MG63 (cell line): ENCODE measurements at places on chromosomes 4 and X.

DNA sequence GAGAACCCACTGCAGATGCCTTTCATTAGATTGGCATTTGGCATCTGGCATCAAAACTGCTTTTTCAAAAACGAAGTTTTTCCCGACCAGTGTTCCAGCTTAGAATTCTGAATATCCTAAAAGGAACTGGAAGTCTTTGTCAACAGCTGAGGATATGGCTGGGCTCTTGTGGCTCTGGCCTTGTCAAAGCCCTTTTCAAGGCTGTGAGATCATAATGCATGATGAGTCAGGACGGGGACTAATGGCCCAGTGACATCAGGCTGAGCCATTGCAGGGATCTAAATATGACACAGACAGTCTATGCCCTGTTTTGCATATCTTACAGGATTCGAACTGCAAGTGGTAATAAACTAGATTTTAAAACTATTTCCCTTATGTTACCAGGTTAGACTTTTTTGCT is 306.4 kb downstream of the PTTG2 start:
- DNase-seq: peak; percentile 38

DNA sequence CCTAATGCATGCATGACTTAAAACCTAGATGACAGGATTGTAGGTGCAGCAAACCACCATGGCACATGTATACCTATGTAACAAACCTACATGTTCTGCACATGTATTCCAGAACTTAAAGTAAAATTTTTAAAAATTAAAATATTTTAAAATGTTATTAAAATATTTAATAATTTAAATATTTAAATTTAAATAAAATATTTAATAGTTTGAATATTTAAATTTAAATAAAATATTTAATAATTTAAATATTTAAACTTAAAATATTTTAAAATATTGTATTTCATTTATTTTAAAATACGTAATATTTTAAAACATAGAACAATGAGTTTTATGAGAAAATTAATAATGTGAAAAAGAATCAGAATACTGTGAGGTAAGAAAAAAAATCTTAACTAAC is 117.9 kb downstream of the SLC39A8 start:
- DNase-seq: no peak

- DNase-seq: no peak
Measured at GRCh38 chr4:173269280-173269679, 64.9 kb downstream of the HMGB2 start.

GRCh38 chrX:138858438-138858837 is 146.9 kb upstream of the FGF13 start:
- peak; percentile 23 for DNase-seq

DNA sequence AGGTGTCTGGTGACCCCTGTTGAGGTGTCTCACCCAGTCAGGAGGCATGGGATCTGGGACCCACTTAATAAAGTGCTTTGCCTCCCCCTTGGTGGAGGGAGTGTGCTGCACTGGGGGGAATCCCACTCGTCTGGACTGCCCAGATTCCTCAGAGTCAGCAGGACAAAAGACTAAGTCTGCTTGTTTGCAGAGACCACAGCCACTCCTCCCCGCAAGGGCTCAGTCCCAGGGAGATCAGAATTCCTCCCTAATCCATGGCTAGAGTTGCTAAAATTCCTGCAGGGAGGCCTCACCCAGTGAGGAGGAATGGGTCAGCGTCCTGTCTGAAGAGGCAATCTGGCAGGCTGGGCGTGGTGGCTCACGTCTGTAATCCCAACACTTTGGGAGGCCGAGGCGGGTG is 442.2 kb downstream of the PABPC4L start:
- DNase-seq: no peak

GRCh38 chrX:109629310-109629709 is 4.3 kb upstream of the KCNE5 start:
- no peak for DNase-seq

GRCh38 chrX:94053575-94053974 is 379.6 kb downstream of the FAM133A start:
- DNase-seq: no peak

- DNase-seq: peak; percentile 27
Measured at GRCh38 chr4:165367040-165367439, 11.8 kb upstream of the CPE start.

GRCh38 chr4:81802285-81802846 is 330.7 kb upstream of the RASGEF1B start:
- DNase-seq: no peak

- DNase-seq: peak; percentile 29
Measured at GRCh38 chr4:183797011-183797444, 108.1 kb upstream of the STOX2 start.

DNA sequence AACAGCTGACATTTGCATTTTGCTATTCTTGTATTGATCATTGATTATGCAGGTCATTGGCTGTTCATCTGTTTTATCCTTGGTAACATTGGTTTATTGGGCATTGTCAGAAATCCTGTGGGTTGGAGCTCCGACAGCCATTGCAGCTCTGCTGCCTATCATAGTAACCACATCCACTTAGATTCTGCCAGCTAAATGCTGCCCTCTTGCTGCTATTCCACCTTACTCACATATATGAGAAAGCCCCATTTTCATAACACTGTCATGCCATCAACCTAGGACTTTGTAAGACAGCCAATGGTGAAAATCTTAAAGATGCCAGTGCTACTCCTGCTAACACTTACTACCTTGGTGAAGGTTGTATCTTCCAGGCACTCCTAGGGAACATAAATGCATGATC is 187.3 kb upstream of the CXCL13 start:
- DNase-seq: no peak

DNA sequence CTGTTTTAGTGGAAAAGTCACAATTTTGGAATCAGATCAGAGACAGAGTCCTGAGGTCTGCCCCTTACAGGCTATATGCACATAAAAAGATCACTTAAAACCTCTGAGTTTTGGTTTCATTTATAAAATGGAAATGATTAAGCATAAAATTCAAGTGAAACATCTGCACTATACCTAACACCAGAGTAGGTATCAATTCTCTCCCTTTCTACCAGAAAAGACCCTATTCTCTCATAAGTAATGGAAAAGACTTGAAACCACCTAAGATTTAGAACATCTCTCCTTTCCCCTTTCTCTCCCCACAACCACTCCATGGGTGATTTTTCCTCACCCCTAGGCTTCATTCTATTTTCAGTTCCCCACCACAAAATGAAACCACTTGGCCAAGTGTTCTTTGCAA is 907 bp downstream of the LHFPL1 start:
- no peak for DNase-seq

DNA sequence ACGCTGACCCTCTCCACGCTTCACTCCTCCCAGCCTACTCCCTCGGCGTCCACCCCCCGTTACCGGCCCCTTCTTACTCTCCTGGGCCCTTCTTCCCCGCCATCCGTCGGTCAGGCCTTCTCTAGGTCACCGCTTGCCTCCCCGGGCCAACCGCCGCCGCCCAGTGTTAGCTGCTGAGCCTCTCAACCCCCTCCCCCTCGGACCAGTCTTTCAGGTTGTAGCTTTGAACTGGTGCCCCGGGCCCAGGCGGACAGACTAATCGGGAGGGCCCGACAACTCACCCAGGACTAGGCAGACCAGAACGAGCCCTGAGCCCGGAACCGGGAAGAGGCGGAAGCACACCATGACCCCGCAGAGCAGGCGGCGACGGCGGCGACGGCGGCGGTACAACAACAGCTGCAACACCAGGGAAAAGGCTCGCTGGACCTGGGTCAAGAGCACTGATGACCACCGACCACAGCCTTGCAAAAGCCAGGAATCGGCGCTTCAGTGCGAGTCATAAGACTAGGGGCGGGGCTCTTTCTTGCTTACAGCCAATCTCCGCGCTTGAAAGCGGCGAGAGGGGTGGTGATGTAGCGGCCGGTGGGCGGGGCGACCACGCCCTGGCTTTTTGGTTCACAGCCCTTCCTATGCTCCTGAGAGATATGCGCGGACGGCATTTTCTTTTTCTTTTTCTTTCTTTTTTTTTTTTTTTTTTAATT is at the start of gene LAMP2:
Gene LAMP2, minus strand, starts transcription at position 472 of the 701 bp plus-strand sequence. Its CDS starts 127 bp downstream, at position 345.
- peak; percentile 86 for DNase-seq

DNA sequence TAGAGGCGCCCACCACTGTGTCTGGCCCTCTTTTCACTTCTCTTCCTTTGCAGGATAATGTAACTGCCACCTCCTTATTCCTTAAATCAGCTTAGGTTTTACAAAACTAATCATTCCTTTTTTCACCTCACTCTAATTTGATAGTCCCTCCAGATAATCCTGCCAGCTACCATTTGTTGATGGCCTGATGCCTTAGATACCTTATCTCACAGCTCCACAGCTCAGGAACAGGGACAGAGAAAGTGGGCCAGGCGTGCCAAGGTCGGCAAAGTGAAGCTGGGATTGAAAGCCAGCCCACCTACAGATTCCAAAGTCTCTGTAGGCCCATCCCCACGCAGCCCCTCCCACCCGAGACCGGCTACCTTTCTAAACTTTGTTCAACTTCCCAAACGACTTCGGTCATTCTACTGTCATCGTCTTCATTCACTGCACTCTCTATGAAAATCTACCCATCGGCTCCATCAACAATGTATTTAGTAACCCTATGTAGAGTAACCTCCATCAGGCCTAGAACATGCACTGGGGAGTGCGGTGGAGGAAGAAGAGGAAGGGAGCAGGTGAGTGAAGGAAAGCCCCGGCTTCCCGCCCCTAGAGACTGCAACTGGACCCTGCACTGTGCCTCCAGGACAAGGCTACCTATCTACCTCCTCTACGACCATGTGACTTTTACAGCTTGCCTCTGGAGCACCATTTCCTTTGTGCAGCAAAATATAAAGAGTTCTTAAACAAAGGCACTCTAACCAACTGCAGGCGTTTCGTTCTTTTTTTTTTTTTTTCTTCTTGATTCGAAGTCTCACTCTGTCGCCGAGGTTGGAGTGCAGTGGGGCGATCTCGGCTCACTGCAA is 1.5 kb downstream of the CASP6 start:
- DNase-seq: no peak

GRCh38 chrX:40947276-40947675 is 138.0 kb upstream of the USP9X start:
- DNase-seq: peak; percentile 59

- DNase-seq: no peak
Measured at GRCh38 chr4:98739751-98740150, 81.3 kb upstream of the TSPAN5 start.

- peak; percentile 38 for DNase-seq
Measured at GRCh38 chr4:7194251-7195140, 2.2 kb downstream of the SORCS2 start.

- DNase-seq: no peak
Measured at GRCh38 chr4:4730249-4730648, 129.2 kb upstream of the MSX1 start.

DNA sequence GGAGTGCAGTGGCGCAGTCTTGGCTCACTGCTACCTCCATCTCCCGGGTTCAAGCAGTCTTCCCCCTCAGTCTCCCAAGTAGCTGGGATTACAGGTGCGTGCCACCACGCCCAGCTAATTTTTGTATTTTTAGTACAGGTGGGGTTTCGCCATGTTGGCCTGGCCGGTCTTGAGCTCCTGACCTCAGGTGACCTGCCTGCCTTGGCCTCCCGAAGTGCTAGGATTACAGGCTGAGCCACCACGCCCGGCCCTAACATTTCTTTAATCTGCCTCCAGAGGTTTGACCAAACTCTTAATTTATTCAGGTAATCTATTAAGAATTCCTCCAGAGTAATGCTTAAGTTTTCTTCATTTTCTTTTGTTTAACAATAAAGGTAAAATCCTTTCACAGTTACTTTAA is 171.0 kb downstream of the RAPGEF2 start:
- DNase-seq: no peak

DNA sequence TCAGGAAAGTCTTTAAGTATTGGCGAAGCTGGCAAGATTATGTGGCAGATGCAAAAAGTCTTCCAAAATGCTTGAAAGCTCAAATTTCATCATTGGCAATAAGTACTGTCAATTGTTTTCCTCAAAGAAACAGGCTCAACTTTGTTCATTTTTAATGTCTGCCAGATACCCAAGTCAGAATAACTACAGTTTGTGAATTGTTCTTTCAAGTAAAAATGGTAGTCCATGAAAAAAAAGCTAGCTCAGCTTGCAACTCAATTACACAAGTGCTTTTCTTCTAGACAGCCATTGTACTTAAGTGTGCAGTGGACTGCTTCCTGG is 70.5 kb downstream of the AFF1 start:
- no peak for DNase-seq

DNA sequence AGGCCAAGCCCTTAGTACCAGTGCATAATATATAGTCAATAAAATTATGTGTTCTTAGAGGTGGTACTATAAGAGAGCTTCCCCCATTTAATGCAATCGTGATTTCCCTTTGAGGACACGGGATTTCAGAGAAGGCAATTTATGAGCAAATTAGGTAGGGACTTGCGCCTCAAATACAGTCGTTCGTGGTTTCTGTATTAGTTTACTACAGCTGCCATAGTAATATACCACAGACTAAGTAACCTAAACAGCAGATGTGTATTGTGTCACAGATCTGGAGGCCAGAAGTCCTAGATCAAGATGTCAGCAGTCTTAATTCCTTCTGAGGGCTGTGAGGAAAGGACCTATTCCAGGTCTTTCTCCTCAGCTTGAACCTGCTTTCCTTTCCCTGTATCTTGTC is 1.5 kb upstream of the PUDP start:
- no peak for DNase-seq

DNA sequence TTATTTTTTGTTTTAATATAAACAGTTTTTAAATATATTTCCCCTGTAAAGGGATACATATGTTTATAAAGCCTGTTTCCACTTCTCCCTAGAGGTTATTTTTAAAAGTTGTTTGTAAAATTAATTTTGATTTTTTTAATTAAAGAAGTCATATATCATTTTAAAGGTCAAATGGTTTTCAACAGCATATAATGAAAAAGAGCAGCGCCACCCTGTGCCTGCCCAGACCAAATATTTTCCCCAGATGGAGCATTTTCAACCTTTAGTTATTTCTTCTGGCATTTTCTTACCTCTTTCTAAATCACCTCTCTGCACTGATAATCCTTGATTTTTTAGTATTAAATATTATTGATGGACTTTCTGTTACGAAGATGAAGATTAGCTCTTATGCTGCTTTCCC is 21.0 kb downstream of the MSX1 start:
- DNase-seq: no peak

GRCh38 chr4:108795733-108796132 is 32.9 kb upstream of the ETNPPL start:
- no peak for DNase-seq

GRCh38 chrX:110025395-110025794 is 22.5 kb downstream of the TMEM164 start:
- no peak for DNase-seq

GRCh38 chr4:26955241-26955640 is 94.6 kb downstream of the STIM2 start:
- no peak for DNase-seq

GRCh38 chr4:3879681-3880614 is 113.8 kb downstream of the ADRA2C start:
- no peak for DNase-seq

DNA sequence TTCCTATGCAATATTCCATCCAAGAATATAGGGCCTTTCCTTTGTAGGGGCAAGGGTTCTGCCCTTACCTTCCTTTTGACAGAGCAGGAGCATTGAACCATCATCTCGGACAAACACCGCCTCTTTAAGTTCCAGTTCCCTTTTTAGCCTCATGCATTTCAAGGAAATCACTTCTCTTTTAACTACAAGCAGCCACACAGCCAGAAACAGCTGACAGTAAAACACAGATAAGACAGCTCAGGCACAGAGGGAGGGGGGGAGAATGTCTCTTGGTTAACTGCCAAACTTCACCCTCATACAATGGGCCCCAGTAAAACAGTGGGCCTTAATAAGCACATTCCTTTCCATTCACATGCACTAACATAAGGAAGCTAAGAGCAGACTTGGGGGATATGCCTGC is 648.3 kb downstream of the GABRG1 start:
- no peak for DNase-seq
